ENCODE measurements at places on chromosomes 3 and 15. TPM values are rescaled to one million over a fixed set of nuclear protein-coding genes. Genes with fewer than 3 reads are reported as not detected.

Gene CYP8B1
- not detected for total RNA-seq

Gene CAND2
- total RNA-seq = 1.1 TPM

Gene LYZL4
- not detected for total RNA-seq

Gene TMEM207
- not detected for total RNA-seq

Gene RFTN1
- 125 TPM for total RNA-seq

Gene TEX9
- total RNA-seq = 1.2 TPM

Gene TPRG1
- 29.6 TPM for total RNA-seq

Gene CCR9
- total RNA-seq = 7.3 TPM

DNA sequence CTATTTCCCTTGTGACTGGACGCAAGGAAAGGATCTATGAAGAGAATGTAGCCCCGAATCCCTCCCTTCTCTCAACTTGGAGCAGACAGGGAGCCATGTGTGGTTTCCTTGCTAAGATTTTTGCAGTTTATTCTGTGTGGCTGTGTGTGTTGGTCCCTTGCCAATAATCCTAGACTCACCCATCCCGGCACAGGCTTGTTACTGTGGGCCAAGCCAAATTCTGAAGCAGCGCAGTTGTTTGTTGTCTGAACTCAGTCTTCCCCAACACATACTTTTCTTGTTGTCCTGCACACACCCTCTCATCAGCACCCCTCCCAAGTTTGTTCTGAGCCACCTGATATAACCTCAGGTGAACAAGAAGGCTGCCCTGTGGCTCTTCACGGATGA is 193.3 kb upstream of the CTDSPL start:
- DNase-seq = no peak

DNA sequence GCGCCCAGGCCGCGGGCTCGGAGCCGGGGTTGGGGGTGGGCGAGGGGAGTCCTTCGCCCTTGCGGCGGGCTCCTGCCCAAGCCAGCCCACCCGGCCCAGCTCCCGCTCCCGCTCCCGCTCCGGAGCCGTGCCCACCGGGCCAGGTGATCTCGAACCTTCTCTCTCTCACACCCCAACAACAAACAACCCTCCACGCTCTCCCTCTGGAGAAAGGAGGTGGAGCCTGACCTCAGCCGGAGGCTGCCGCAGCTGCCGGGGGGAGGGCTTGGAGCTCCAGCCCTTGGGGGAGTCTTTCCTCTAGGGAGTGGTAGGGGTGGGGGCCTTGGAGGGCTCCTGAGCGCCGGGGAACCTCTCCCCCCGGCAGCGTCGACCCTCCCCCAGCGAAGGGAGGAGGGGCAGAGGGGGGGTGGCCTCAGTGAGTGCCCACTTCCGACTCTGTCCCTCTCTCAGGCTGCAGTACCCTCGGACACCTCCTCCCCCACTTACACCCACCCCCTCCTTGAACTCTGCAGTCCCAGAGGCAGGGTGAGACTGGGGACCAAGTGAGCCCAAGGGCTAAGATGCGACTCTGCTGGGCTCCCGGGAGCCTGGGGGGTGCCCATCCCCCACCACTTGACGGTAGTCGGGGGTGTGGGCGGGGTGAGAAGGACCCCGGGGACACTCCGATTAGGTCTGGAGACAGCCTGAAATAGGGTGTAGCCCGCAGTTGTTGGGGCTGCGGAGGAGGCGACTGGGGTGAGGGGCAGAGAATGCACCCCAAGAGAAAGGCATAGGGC is 4.4 kb upstream of the BAHD1 start:
- DNase-seq = no peak

DNA sequence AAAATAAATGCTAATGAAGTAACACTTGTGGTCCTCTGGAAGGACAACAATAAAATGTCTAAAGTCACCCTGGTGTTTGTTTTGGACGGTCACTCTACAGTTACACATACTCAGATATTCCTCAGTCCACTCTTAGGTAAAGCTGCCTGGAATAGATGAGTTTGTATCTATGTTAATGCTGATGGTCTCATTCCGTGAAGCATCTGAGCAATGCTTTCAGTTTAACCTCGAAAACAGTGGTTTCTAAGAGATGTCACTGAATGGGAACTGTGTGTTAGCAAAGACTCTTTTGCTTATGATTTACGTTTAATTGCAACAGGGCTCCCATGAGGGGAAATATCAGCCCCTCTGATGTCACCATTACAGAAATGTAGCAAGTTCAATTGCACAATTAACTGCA is 49.1 kb downstream of the FBN1 start:
- DNase-seq = no peak

DNA sequence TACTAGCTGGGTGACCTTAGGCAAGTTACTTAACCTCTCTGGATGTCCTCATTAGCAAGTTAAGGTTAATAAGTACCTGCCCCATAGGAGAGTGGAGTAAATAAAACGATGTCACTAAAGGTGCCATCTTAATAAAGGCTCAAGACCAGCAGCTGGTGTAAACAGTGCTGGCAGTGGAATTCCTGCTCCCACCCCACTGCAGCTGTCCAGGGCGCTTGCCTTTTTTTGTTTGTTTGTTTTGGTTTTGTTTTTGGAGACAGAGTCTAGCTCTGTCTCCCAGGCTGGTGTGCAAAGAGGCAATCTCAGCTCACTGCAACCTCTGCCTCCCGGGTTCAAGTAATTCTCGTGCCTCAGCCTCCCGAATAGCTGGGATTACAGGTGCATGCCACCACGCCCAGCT is 28.9 kb downstream of the IDH3A start:
- no peak for DNase-seq

- no peak for DNase-seq
Observed at GRCh38 chr3:85270488-85270887, 311.7 kb downstream of the CADM2 start.

DNA sequence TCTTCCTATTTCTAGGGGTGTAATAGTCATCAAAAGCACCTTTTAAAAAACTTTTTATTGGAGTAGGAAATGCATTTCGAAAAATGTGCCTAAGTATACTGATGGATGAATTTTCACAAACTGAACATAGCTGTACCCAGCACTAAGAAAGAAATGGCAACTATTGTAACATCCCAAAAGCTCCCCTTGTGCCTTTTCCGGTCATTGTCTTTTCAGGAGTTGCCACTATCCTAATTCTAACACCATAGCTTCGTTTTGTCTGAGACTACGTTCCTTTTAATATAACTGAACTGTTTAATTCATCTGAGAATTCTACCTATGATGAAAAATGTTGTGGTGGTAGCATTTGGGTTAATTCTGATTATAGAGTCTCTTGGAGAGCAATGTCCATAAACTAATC is 1.9 kb downstream of the TIMMDC1 start:
- no peak for DNase-seq

DNA sequence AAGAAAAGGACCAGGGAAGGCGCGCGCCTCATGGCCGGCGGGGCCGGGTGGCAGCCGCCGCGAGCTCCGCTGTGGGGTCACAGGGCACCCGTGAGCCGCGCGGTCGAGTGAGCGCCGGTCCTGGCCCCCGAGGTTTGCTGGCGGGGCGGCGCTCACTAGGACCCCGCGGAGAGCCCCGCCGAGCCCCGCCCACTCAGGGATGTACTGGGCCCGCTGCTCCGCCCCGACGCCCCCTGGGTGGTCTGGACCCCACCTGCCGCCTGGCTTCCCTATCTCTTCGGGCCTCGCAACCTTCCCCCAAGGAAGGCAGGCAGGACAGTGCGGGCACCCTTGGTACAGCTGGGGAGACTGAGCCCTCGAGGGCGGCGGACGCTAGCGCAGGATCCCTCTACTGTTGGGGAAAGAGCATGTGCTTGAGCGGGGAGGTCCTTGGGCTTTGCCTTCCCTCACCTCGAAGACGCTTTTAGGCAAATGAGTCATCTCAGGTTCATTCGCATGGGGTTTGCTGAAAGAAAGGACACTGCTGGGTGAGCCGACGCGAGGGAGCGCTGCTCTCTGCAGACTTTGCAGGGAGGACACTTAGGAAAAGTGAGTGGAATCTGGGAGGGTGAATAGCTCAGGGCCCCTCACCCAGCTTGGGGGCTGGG is at the start of gene CHRNB4:
Gene CHRNB4 (minus strand): TSS at position 109 of the 647 bp plus-strand sequence. CDS start 77 bp downstream, at position 32.
- no peak for DNase-seq

DNA sequence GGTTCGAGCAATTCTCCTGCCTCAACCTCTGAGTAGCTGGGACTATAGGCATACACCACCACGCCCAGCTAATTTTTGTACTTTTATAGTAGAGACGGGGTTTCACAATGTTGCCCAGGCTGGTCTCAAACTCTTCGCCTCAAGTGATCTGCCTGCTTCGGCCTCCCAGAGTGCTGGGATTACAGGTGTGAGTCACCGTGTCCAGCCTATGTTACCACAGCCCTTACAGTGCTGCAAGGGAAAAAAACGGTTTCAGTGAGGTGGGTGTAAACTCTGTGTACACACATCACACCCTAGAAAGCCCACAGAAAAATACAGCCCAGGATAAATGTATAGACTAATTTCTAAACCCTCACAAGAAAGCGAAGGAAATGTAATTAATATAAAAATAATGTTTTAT is 103.5 kb upstream of the AKAP13 start:
- DNase-seq = no peak

DNA sequence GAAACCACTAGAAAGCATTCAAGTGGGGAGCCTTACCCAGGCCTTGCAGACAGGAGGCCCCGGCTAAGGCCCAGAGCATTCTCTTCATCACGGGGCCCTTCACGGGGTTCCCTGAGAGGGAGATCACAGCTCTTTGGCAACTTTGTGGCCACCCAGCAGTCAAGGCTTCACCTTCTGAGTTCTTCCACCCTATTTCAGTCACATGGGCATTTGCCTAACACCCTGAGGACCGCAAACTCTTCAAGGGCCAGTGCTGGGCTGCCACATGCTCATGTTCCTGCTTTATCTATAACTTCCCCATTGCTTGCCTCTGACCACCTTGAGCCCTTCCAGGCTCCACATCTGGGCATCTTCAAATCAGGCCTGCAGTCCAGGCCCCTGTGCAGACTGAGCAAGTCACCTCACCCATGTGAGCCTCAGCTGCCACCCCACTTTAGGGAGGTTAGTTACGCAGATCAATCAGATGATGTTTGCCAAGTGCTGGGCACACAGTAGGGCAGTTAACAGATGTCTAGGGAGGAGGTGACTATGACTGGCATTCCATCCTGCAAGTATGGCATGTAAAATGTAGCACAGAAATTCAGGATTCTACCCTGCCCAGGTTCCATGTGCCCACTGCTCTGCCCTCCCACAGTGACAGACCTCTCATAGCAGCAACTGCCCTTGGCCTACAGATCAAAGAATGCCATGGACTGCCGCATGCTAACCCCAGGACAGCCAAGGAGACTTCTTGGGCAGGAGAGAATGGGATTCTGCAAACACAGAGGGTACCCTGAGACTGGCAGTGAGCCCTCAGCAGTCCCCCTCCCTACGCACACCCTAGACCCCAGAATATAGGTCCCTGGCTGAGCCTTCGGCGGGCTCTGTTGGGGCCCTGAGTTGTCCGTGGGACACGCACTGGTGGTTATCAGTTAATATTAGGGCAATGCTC is 37.6 kb upstream of the ZNF710 start:
- no peak for DNase-seq

DNA sequence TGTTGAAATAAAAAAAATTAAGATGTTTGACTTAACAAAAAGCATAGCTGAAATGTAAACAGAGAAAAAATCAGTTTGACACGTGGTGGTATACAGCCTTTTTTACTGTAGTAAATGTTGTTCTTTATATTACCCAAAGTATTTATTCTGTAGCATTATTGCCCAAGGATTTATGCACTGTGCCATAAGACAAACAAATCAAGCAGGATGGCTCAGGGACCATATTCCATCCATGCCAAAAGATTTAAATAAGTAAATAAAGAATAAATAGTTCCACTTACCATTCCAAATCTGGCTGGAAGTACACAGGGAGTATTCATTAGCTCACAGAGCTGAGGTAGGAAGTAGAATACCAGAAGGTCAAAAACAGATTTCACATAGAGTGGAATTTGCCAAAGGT is 666.7 kb upstream of the CADM2 start:
- no peak for DNase-seq

GRCh38 chr3:152113992-152114651 is 154.6 kb upstream of the MBNL1 start:
- no peak for DNase-seq

DNA sequence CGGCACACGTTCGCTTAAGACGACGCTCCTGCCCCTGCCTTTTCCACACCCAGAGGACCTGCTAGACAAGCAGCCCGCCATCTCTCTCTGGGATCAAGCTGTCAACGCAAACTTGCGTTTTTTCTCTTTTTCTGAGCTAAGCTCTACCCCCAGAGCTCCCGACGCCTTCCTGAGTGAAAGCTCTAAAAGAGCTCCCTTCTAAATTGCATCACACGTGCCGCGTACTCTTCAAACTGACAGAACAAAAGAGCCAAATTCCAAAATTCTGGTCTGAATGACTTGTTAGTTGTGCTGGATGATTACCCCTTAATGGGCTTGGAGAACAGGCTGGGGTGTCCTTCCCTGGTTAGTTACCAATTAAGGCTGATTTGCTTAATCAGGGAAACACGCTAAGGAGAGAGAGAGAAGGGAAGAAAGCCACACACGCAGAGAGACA is 81.2 kb downstream of the MDFIC2 start:
- DNase-seq = no peak

- no peak for DNase-seq
Observed at GRCh38 chr15:63015618-63016017, 26.9 kb upstream of the TPM1 start.

- peak; percentile 70 for DNase-seq
Observed at GRCh38 chr3:39378088-39378487, 5.1 kb upstream of the SLC25A38 start.

GRCh38 chr15:85879334-85880163 is 84.8 kb upstream of the KLHL25 start:
- DNase-seq = no peak

DNA sequence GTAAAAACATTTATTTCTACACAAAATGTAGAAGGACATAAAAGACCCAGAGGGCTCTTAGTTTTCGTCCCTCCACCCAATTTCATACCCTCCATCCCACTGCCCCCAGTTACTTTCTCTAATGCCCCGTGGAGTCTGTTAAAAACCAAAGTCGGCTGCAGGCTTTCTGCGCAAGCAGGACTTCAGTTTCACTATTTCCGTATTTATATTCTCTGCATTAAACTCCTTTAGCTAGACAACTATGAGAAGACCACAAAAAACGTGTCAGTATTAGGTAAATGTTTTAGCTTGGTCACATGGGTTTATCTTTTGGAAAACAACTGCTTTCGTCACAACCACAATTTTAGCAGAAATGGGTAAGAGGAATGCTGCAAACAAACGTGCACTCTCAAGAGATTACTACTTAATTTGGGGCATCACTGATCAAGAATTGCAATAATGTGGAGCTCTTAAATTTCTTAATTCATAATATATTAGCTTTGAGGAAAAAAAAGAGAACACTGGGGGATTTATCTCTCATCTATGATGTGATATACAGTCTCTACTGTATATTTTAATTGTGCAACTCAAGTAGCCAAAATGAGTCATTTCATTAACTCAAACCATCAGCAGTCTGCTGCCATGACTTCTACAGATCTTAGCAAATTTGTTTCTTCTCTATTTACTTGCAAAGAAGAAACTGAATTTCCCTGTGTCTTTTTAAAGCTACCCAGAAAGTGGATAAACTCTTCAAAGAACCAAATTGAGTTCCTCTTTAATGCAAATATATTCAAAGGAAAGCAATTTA is 740 bp upstream of the NSMCE3 start:
- peak; percentile 68 for DNase-seq

GRCh38 chr3:4906107-4906621 is 73.1 kb upstream of the BHLHE40 start:
- no peak for DNase-seq

- DNase-seq = no peak
Observed at GRCh38 chr15:35693886-35694285, 147.9 kb upstream of the DPH6 start.
